CD4-positive, alpha-beta T cell treated with Interleukin-1 beta for 1 hour (primary cell): ENCODE measurements at places on chromosomes 13 and 19.

GRCh38 chr13:96248103-96248502 lies 158.2 kb downstream of the HS6ST3 start:
- DNase-seq = no peak

GRCh38 chr19:670609-671075 lies 5.5 kb upstream of the FSTL3 start:
- no peak for DNase-seq

DNA sequence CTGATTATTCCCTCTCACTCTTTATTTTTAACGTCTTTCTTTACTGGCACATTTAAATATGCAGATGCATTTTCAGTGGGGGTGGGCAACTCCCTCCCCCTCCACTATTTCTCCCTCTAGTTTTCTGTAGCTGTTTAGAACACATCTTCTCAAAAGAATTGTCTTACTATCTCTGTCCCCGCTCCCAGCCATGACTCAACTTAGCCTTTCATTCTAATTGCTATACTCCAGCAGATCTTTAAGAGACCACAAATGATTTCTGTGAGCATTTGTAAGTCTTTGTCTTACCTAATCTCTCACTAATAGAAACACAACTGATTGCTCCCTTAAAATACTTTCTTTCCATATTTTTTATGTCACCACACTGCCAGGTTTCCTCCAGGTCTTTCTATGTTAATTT lies 350.9 kb downstream of the SPRY2 start:
- no peak for DNase-seq

DNA sequence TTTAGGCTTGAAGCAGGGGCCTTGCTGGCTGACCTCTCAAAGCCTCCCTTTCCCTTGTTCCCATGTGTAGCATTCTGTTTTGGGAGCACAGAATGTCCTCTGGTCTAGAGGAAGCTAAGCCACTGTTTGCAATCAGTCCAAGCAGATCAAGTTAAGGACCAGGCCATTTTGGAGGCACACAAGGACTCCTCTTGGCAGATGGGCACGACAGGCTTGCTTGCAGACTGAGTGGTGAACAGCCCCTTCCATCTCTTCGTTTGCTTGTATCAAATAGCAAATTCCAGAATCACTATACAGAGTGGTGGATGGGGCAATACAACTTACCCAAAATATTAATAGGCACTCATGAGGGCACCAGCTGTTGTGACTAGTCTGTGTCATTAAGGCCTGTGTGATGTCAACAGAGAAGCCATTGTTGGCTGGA lies 215.5 kb upstream of the SERP2 start:
- DNase-seq = no peak

DNA sequence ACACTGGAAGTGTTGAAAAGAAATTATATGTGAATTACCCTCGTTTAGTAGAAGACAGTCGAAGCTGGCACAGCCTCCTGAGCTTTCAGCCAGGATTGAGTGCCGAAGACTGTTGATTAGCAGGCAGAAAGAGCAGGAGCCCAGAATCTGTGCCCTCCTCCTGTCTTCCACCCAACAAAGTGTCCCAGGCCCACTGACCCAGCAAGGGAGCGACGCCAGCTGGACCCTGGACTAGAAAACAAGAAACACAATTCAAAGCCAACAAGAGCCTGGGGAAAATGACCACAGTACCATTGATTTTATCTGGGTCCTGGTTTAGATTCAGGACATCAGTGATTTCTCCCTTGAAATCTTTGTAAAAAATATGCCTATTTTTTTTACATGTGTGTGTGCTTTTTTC lies 120.7 kb downstream of the RXFP2 start:
- no peak for DNase-seq

- DNase-seq = no peak
Measured at GRCh38 chr13:46327246-46327645, 59.8 kb downstream of the RUBCNL start.

GRCh38 chr19:47436712-47437401 lies 17.5 kb upstream of the MEIS3 start:
- DNase-seq = peak; percentile 83

DNA sequence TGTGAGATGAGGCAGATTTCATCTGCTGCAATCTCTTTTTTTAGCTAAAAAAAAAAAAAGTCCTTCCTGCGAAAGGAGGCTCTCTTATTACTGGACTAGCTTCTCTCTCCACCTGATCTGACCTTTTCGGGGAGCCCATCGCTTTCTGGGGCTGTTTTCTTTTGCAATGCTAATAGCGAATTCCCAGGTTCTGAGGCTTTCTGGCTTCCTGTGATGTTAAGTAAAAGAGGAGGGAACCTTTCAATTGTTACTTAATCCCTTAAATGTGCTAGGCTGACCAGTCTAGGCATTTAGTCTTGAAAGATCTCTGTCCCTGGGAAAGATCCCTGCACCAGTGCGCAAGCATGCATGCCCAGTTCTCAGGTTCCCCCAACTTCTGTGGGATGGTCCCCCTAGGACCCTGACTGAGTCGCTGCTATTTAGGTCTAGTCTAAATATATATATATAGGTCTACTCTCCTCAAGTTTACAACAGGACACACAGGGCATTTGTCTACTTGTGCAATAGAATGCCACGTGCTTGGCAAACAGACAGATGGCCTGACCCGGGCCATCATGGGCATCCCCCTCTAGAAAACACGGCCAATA lies 224.7 kb downstream of the ZNF536 start:
- no peak for DNase-seq

DNA sequence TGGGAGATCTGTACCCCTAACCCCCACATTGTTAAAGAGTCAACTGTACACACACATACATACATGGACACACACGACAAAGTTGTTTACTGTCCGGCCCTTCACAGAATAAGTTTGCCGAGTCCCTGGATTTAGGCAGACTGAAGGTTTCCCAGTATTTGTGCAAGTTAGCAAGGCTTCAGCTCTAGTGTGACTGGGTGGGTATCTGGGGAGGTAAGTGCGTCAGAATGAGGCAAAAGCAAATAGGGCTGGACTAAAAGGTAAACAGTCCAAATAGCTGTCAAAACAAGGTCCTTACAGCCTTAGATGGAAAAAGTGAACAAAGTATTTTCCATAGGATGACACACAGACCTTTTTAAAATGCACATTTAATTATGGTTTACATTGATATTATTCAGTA lies 228.4 kb upstream of the UFM1 start:
- no peak for DNase-seq

GRCh38 chr19:39413272-39413910 lies 922 bp downstream of the PLEKHG2 start:
- DNase-seq = peak; percentile 49

DNA sequence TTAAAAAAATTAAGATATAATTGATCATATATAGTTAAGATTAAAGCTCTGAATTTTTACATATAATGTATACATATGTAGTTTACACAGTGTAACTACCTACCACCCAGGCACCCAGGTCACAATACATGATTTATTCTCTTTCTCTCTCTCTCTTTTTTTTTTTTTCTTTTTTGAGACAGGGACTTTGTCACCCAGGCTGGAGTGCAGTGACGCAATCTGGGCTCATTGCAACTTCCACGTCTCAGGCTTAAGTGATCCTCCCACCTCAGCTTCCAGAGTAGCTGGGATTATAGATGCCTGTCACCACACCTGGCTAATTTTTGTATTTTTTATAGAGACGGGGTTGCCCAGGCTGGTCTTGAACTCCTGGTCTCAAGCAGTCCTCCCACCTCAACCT lies 18.8 kb upstream of the CLASRP start:
- no peak for DNase-seq

DNA sequence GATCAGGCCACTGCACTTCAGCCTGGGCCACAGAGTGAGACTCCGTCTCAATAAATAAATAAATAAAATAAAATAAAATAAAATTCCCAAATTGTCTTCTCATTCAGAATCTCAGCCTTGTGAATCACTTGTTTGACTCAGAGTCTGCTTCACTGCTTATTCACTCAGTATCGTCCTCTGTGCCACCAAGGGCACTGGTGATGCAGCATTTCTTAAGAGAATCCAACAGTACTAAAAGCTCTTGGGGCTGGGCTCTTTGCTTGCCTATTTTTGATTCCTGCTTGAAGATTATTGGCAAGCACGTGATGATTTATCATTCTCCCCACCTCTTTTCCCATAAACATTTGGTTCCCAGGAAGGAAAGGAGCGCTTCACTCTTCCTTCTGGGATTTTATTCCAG lies 54.8 kb upstream of the HMGB1 start:
- no peak for DNase-seq

GRCh38 chr13:31074756-31075155 lies 86.9 kb downstream of the HSPH1 start:
- DNase-seq = no peak

DNA sequence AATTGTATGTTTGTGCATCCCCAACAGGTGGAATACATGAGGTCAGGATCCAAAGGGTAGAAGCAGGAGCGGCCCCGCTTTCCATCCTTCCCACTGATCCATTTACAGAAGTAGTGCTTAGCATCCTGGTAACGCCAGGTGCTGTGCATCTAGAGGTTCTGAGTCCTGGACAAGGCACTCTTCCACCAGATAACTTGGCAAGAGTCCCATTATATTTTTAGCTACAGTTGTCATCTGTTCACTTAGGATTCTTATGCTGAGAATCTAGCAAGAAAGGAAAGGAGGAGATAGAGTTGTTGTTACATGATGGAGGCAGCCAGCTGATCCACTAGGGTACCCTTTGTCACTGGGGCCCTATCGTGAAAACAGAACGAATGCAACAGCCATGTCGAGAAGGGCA lies 389.5 kb upstream of the ZNF507 start:
- no peak for DNase-seq

DNA sequence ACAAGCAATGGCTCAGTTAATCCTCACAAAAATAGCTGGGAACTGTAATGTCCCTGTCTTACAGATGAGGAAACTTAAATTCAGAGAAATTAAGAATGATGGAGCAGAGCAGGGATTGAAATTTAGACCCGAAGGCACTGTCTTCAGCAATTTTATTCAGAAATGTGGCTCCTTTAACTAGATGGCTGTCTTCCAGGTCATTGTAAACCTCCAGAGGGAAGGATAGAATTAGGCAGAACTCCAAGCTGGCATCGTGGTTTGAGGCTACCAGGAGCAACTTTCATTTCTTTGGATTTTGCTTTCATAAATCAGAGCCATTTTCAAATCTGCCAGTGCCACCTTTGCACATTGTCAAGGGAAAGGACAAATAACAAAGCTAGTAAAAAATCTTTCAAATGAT lies 339.0 kb downstream of the DCT start:
- DNase-seq = no peak

- no peak for DNase-seq
Measured at GRCh38 chr13:103107580-103107979, 41.4 kb upstream of the SLC10A2 start.

GRCh38 chr19:5487222-5487621 lies 32.0 kb downstream of the ZNRF4 start:
- no peak for DNase-seq

DNA sequence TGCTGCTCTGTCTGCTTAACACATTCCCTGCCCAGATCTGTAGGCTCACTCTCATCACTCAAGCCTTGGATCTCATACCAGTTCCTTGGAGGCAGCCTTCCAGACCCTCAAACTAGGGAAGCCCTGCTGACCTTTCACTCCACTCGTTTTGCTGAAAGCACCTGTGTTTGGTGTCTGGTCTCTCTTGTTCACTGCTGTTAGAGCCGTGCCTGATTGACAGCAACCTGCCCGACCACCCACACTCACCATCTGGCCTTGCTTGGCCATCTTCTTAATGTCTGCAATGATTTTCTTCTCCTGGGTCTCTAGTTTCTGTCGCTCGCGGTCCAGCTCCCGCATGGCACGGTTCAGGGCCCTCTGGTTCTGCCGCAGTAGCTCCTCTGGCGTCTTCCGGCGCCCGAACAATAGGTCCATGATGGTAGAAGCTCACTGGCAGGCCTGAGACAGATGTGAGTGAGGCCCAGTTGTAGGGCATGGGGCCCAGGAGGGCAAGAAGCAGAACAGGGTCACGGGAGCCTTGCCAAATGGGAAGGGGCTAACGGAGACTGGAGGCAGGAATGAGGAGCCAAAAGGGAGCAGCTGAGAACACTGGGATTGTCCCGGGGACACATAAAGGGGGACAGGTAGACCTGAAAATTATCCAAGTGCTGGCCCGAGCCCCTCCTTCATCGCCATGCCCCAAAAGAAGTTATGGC lies 959 bp downstream of the CHMP2A start:
- no peak for DNase-seq

DNA sequence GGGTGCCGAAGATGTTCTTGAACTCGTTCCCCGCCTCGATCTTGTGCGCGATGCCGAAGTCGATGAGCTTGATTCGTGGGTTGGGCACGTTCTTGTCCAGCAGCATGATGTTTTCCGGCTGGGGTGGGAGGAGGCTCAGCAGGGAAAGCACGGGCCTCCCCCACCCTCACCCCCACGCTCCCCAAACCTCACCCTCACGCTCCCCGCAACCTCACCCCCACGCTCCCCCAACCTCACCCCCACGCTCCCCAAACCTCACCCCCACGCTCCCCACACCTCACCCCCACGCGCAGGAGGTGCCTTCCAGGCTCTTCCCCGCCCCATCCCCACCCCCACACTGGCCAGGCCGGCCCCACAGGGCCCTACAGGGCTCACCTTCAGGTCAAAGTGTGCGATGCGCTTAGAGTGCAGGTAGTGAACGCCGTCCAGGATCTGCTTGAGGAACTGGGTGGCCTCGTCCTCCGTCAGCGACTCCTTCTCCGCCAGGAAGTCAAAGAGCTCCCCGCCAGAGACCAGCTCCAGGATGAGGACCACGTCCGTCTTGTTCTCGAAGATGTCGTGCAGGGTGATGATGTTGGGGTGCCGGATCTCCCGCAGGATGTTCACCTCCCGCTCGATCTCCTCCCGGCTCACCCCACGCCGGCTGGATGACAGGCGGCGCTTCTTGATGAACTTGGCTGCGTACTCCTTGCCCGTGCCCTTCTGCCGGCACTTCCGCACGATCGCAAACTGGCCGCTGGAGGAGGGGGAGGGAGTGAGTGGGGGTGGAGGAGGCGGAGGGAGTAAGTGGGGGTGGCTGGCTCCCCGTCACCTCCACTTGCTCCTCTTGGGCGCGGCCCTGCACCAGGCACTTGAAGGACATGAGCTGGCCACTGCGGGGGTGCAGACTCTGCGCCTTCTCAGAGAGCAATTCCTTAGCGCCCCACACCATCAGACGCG lies 6.4 kb downstream of the DAPK3 start:
- no peak for DNase-seq

- peak; percentile 39 for DNase-seq
Measured at GRCh38 chr13:41199526-41199925, 5.2 kb upstream of the KBTBD7 start.

DNA sequence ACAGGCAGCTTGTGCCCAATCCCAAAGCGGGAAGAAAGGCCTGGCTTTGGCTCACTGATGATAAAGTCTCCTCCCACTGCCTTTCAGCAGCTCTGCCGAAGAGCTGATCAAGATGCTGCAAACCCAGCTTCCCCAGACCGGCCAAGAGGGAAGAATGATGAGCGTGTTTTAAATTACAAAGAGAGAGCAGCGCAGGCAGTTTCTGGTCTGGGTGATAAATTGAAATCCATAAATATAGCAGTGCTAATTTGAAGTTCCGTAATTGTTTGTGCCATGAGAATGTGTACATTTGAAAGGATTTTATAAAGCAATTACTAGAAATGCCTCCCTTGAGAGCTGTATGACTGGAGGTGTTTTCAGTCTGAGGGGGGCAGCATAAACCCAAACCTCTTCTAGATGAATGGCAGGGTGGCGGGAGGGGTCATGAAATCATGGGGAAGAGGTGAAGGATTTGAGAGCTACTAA lies 171.8 kb downstream of the STK24 start:
- no peak for DNase-seq
